ENCODE measurements at places on chromosomes 7 and 10. TPM values are rescaled to one million over a fixed set of nuclear protein-coding genes. Genes with fewer than 3 reads are reported as not detected.

GRCh38 chr10:112810711-112811151 lies 139.3 kb upstream of the TCF7L2 start:
- DNase-seq: no peak

- DNase-seq: no peak
Observed at GRCh38 chr10:21195252-21195651, 298.1 kb upstream of the NEBL start.

- DNase-seq: no peak
Observed at GRCh38 chr7:93717217-93717900, 142.8 kb upstream of the CALCR start.

- DNase-seq: no peak
Observed at GRCh38 chr10:58642283-58642682, 129.6 kb downstream of the BICC1 start.

The OPALIN gene
- not detected for total RNA-seq

- no peak for DNase-seq
Observed at GRCh38 chr7:153887749-153888569, 164.2 kb upstream of the DPP6 start.

The EBF3 gene
- total RNA-seq: not detected

DNA sequence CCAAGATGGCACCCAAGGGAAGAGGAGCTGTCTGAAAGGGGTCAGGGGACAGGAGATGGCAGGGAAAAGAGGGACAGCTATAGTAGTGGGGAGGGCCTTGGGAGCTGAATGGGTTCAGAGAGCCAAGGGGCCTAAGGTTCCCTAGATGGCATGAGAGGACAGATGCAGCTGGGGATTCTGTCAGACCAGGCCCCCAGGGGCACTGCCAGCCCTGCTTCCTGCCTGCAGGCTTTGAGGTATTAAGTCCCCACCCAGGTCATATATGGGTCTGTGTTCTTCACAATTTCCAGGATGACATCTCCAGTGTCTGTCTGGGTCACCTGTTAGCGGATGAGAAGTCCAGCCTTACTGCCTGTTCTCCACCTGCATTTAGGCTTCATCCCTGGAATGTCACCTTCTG lies 56.7 kb downstream of the NEURL1 start:
- DNase-seq: no peak

DNA sequence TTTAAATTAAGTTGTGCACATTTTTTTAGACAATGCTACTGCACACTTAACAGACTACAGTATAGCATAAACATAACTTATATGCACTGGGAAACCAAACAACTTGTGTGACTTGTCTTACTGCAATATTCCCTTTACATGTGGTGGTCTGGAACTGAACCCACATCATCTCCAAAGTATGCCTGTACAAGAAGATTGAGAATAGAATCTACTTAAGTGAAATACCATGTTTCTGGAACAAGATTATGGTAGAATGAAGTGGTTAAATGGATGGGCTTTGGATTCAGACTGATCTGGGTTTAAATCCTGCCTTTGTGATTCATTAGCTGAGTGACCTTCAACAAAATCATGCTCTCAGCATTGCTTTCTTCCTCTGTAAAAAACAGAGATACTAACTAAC lies 30.7 kb downstream of the CUL2 start:
- DNase-seq: no peak

DNA sequence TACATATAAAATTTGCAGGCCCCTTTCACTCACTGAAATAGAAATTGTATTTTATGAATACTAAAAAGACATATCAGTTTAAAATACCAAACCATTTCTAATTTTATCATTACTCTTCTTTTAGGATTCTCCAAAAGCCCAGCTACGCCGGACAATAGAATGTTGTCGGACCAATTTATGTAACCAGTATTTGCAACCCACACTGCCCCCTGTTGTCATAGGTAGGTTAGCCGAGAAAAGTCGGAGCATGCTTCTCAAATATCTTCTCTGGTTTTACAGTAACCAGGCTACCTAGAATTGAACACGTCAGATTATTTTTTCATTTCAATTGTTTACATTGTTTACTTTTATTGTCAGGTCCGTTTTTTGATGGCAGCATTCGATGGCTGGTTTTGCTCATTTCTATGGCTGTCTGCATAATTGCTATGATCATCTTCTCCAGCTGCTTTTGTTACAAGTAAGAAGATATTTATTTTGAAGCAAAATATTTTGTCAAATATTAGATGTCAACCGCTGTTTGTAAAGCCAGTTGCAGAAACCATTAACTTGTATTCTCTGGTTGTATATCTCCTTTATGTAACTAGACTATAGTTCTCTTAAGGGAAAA lies 57.6 kb downstream of the MMRN2 start:
- DNase-seq: peak; percentile 58

- DNase-seq: no peak
Observed at GRCh38 chr7:16960337-16960965, 78.7 kb upstream of the AGR3 start.

The PRSS37 gene
- total RNA-seq: not detected

The PDE6C gene
- total RNA-seq: not detected

DNA sequence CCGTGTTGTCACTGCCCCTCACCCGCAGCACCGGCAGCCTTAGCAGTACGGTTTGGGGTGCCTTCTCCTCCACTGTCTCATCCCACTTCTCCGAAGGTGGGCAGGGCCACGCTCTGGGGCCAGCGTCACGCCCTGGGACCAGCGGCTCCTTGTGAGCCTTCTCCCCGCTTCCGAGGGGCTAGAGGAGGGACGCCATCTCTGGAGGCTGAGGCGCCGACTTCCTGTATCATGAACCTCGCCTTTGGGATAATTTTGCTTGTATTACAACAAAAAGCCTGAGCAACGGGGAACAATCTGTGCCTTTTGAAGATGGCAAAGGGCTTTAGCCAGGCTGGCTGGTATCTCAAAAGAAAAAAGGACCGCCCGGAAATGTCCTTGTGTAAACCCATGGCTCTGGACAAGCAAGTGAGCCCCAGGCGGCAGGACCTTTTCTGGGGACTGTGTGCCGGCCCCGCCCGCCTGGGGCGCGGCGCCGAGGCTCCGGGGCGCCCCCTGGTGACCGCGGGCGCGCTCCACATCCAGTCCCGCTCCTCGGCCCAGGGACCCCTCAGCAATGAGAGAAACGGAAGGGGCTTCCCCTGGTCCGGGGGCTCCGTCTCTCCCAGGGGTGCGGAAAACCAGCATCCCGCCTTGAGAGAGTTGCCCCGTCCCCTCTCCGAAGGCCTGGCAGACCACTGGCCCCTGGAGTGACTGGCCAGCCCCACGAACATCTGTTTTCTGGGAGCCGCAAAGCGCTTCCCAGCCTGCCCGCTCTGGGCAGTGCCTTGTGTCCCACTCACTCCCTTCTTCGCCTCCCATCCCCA lies 3.8 kb downstream of the DEPP1 start:
- DNase-seq: peak; percentile 74

The ATG9B gene
- 3.4 TPM for total RNA-seq

GRCh38 chr7:101418694-101419093 lies 56.0 kb downstream of the COL26A1 start:
- no peak for DNase-seq

DNA sequence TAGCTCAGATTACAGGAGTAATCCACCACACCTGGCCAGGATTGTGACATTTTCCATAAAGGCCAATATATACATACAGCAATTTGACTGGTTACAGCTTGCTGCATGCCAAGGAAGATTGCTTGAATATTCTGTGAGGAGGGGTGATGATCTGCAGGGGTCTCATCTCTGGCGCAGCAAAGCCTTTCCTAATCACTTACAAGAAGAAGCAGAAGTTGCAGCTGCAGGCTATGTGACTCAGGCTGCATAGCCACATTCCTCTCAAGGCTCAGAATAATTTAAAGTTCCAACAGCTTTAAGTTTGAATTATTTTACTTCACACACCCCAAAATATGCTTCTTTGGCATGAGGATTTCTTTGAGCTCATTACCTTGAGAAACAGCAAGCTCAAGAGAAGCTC lies 11.4 kb upstream of the RASGEF1A start:
- no peak for DNase-seq

The PON1 gene
- not detected for total RNA-seq

DNA sequence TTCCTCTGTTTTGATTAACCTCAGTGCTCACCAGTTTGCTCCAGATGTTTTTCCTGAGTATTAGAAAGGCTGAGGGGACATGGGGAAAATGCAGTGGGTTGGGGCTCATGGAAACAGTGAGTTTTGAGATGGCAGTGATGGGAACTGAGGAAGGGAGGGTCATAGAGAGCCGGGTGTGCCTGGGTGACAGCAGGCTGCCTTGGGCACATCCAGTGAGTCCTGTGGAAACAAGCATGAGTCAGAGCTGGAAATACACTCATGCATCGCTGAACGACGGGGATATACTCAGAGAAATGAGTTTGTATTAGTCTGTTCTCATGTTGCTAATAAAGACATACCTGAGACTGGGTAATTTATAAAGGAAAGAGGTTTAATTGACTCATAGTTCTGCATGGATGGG lies 202.2 kb downstream of the TMEM178B start:
- DNase-seq: no peak

The CCDC201 gene
- total RNA-seq: not detected

The ACTL6B gene
- total RNA-seq: not detected

Data from activated CD8-positive, alpha-beta memory T cell treated with anti-CD3 and anti-CD28 coated beads, Interleukin-2, amount 10 ng/mL, durations not matched to agents 7 days and 5 days (primary cell).